ENCODE measurements at places on chromosomes 13 and 19.

DNA sequence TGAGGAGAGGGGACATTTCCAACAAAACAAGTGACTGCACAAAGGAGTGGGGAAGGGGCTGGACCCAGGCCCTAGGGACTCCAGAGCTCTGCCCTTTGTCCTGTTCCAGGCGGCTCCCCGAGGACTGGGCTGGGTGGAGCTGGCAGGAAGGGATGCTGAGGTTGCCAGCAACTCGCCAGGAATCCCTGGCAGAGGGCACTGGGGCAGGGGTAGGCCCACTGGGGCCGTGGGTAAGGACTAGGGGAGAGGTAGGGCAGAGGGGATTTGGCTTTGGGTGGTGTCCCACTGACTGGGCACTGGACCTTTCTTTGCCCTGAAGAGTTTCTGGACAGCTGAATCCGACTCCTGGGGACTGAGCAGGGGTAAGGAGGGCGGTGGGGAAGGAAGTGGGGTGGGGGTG, 7.9 kb downstream of the LIPE start:
- DNase-seq = no peak

DNA sequence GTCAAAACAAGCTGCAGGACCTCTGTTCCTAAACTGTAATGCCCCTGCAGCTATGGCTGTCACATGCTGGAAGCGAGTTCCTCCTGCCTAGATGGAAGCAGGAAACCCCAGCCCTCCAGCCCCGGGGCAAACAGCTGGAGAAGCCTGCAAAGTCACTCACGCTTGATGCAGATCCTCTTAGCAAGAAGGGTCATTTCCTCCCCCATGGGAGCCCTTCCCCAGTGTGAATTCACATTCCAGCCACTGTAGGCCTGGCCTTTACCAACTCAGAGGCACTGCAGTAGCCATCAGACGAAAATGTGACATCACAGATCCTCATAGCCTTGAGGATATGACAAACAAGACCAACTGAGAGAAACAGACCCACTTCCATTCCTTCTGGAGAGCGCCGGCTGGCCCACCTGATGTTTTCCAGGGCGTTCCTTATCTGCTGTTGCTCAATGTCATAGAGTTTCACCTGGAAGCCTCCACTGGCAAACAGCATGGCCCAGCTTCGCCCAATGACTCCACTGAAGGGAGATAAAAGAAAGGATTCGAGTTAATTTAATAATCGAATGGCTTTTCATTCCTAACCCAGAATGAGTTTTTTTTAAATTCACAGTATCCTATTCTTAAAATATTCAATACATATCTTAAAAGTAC, 13.5 kb downstream of the CRYL1 start:
- no peak for DNase-seq

DNA sequence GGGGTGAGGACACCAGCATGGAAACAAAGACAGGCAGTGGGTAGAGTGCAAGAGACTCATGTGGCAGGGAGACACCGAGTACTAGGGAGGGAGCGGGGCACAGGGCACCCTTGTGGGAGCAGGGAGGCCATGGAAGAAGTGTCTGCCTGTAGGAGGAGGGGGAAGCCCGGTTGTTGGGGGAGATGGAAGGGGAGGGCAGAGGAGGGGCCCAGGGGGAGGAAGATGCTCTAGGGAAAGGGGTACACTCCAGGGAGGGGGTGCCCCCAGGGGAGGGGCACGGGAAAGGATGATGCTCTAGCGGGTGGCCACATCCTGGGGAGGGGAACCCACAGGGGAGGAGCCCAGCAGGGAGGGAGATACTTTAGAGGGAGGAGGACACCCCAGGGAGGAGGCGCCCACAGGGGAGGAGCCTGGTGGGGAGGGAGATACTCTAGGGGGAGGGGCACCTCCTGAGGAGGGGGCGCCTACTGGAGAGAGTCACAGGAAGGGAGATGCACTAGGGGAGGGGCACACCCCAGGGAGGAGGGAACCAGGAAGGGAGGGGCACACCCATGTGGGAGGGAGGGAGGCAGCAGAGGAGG, 24.9 kb downstream of the CPAMD8 start:
- peak; percentile 4 for DNase-seq

- DNase-seq = peak; percentile 61
Measured at GRCh38 chr19:29260477-29261317, 47.7 kb upstream of the UQCRFS1 start.

DNA sequence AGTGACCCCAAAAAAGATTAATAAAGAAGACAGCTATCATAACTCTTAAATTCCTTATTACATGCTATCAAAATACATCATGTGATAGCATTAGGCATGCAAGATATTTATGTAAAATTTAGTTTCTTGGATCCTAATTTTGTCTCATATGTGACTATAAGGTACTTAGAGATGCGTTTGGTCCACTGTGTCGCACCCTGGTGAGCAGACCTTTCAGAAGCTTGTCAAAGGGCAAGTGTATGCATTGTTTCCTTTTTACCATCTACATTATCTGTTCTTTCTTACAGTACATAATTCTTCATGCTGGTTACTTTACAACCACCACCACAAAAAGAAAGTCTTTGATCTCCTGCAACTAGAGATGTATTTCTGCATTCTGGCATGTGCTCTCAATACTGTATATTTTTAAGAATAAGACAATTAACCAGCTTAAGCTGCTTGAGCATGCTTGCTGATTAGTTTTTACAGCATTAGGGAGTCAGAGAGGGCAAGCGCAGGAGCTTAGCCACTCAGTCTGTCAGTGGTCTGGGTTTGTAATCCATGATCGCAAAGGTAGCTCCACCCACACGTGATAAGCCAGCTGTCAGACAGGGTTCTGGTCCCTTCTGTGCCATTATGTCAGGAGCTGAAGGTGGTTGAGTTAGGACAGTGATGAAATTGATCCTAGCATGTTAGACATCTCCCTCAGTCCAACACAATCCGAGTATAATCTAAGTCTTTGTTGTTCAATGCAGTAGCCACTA, 500.9 kb downstream of the MYO16 start:
- DNase-seq = no peak

DNA sequence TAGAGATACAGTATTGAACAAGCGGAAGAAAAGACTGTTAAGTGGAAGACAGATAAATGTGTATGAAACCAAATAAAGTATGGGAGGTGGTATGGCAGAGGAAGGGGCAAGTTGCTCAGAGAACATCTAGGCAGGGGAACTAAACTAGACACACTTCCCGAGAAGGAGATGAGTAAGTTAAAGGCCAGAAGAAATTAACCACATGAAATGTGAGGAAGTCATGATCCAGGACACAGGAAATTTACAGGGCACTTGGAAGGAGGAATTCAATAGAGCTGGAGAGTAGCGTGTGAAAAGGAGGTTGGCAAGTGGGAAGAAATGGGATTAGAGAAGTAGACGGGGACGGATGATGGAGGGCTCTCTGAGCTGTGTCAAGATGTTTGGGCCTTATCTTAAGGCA, 208.8 kb downstream of the COG6 start:
- no peak for DNase-seq

DNA sequence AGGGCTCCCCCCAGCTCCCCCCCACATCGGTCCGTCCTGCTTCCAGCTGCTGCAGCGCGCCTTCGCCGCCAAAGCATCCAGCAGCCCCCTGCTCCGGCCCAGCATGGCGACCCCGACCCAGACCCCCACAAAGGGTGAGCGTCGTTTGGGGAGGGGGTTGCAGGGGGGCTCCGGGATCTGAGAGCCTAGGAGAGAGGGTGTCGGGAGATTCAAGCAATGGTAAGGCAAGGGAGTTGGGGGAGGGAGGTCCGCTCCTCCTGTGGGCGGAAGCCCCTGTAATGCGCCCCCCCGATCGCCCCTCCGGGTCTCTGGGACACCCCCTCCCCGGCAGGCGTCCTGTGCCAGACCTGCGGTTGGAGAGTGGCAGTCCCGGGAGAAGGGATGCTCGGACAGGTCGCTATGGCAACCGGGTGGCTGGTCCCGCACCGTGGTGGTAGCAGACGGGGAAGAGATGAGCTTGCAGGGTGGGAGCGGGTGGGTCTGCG, at the start of gene FXYD7:
TSS of gene FXYD7 (plus strand) at position 25 of the 485 bp plus-strand sequence. CDS start at position 104, 79 bp downstream.
- no peak for DNase-seq

GRCh38 chr13:37586164-37586563, 12.4 kb downstream of the POSTN start:
- no peak for DNase-seq

GRCh38 chr19:9295411-9295849, 14.2 kb downstream of the ZNF699 start:
- DNase-seq = no peak

GRCh38 chr19:58034477-58034793, 610 bp downstream of the ZSCAN1 start:
- DNase-seq = no peak

- DNase-seq = no peak
Measured at GRCh38 chr19:12974301-12975220, 5.2 kb downstream of the DAND5 start.

DNA sequence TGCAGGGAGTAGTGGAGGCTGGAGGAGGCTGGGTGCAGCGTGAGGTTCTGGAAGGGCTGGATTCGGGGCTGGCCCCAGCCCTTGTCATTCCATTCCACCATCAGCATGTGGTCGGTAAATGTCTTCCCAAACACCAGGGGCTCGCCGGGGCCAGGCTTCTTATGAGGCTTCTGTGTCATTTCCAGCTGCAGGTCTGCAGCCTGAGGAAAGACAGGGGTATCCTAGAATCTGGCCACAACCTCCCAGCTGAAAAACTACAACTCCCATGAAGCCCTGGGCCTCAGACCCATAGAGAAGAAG, 4.4 kb downstream of the BCAT2 start:
- DNase-seq = no peak

GRCh38 chr13:108957369-108958012, 328.1 kb downstream of the MYO16 start:
- no peak for DNase-seq

GRCh38 chr13:49238621-49239020, 9.1 kb upstream of the CDADC1 start:
- no peak for DNase-seq

DNA sequence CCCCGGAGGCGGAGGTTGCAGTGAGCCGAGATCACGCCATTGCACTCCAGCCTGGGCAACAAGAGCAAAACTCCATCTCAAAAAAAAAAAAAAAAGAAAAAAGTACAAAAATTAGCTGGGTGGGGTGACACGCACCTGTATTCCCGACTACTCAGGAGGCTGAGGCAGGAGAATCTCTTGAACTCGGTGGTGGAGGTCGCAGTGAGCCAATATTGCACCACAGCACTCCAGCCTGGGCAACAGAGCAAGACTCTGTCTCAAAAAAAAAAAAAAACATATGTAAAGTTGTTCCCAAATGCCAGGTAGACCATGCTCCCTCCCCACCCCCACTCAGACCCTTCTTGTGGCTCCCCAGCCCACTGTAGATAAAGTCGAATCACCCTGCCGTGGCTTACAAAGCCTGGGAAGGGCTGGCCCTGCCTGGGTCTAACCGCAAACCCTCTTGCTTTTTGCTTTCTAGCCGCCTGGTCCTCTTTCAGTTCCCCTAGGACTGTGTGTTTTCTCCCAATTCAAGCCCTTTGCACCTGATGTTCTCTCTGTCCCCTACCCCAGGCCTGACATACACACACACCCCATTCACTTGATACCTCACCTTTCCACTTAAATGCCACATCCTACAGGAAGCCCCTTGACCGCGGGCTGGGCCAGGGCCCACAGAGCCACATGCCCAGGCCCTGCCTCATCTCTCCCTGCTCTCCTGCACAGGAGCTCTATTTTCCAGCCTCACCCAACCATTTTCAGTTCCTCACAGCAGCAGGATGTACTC, 34.4 kb downstream of the MAP4K1 start:
- DNase-seq = no peak

DNA sequence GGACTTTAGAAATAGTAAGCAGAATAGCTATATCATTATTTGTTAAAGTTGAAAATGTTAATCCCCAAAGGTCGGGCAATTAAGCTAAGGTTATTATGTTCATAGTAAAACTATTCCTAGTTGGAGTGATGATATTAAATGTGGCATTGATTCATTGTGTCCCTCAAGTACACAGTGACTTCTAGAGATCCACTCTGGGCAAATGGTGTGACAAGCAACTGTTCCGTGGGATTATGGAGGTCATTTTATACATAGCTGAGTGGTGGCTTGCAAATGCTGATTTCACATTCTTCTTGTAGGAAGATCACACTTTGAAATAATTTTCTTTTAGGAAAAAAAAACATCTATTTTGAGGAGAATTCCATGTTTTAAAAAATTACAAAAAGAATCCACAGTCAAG, 317.8 kb downstream of the ATP8A2 start:
- DNase-seq = no peak

DNA sequence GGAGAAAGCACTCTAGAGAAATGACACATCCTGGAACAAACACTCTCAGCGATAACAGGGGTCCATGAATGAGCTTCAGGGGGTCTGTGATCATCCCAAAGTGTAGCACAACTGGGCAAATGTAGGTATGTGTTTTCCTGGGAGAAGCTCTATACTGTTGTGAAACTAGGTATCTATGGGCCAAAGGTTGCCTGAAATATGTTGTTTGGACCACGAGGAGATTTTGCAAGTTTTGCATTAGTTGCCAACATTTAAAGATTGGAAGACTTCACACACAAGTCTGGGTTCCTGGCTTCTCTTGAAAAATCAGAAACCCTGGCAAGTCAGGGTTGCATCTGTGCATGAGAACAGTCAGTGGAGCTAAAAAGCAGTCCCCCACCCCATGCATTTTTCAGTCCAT, 26.7 kb upstream of the POU2F2 start:
- DNase-seq = no peak

DNA sequence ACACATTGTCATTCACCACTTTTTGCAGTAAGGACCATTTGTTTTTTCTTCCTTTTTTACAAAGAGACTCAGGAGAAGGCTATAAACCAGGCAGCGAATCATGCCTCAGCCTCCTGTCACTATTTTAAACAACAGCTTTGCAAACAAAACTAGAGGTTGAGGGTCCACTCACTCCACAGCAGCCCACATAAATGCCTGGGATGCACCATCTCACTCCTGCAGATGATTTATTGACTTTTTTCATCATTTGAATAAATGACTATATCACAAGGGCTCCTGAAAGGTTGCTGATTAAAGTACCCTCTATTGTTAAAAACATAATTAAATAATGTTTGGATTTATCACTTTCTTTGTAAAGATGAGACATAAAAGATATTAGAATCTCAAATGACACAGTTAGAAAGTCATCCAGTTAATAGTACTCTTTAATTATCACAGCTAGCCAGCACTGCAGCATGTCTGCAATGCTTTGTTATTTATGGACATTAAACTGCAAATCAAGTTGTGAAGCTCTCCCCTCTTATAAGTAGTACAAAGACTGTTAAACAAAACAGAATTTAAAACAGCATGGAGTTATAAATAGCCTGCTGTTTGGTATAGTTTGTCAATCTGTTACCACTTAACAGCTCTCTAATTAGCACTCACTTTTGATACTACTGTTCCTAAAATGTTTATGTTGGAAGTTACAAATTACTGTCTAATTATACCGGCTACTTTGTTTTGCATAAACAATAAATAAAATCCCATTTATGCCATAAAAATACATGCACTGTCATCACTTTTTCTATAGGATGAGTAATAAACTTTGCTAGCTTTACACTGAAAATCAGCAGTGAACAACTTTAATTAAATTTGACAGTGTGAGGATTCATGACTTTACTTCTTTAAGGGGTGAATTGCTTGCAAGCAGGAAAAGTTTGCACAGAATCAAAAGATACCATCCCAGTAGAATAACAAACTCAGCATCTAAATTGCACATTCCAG, 853.2 kb downstream of the UQCRFS1 start:
- DNase-seq = no peak

Measured in activated CD4-positive, alpha-beta T cell treated with anti-CD3 and anti-CD28 coated beads, Interleukin-2, Interleukin-4, amounts not matched to agents 100 ng/mL and 50 ng/mL, durations not matched to agents 16 hours and 8 hours (primary cell).